Activated naive CD4-positive, alpha-beta T cell treated with anti-CD3 and anti-CD28 coated beads for 36 hours (primary cell): ENCODE measurements at places on chromosomes 2 and 18. TPM values are rescaled to one million over a fixed set of nuclear protein-coding genes. Genes with fewer than 3 reads are reported as not detected.

The ADD2 gene
- total RNA-seq = 46.2 TPM

The NLRC4 gene
- total RNA-seq = not detected

The TMEM17 gene
- 0.21 TPM for total RNA-seq

The SERPINB13 gene
- not detected for total RNA-seq

The GNLY gene
- 3.2 TPM for total RNA-seq

The SMYD1 gene
- total RNA-seq = not detected
